ENCODE measurements at places on chromosomes 2 and 18. TPM values are rescaled to one million over a fixed set of nuclear protein-coding genes. Genes with fewer than 3 reads are reported as not detected.

The SLC30A3 gene
- 0.24 TPM for total RNA-seq

The TSGA10 gene
- total RNA-seq, result 16.1 TPM

The C2orf15 gene
- 6.9 TPM for total RNA-seq

The FOXI3 gene
- total RNA-seq, result not detected

The NOSTRIN gene
- 12.5 TPM for total RNA-seq

The MPP4 gene
- total RNA-seq, result 0.44 TPM

The SLC40A1 gene
- 49.6 TPM for total RNA-seq

The OXER1 gene
- total RNA-seq, result 0.59 TPM

The TXNDC2 gene
- total RNA-seq, result not detected

The SEMA4F gene
- total RNA-seq, result 10.1 TPM

The RHOB gene
- total RNA-seq, result 143 TPM

The CD8B2 gene
- total RNA-seq, result not detected

The LHCGR gene
- not detected for total RNA-seq

The ZNF397 gene
- total RNA-seq, result 27.9 TPM

The LONRF2 gene
- 9.7 TPM for total RNA-seq

The RTKN gene
- total RNA-seq, result 103 TPM

The ILKAP gene
- 55.4 TPM for total RNA-seq

The MZT2A gene
- 100 TPM for total RNA-seq

The FAM110C gene
- 17.9 TPM for total RNA-seq

The PRKAG3 gene
- total RNA-seq, result not detected

The RBKS gene
- total RNA-seq, result 2.3 TPM

The GPBAR1 gene
- total RNA-seq, result 1.1 TPM

The ALK gene
- not detected for total RNA-seq

The CFAP221 gene
- 9.5 TPM for total RNA-seq

The TGFA gene
- 104 TPM for total RNA-seq

The ANKRD44 gene
- total RNA-seq, result 10.0 TPM

The CNGA3 gene
- not detected for total RNA-seq

The RUFY4 gene
- 0.21 TPM for total RNA-seq

The CFAP210 gene
- total RNA-seq, result not detected

The ITGA4 gene
- total RNA-seq, result 0.33 TPM

The MYL12B gene
- 523 TPM for total RNA-seq

The KIAA2012 gene
- total RNA-seq, result 0.17 TPM

The AQP12A gene
- total RNA-seq, result not detected

Measured in Calu3 (cell line).